ENCODE measurements at places on chromosomes 16 and 17.
A peak's percentile ranks its signal among the peaks of the same experiment; 100 is the strongest.

- no peak for DNase-seq
Observed at GRCh38 chr16:23504453-23505179, 5.7 kb downstream of the GGA2 start.

DNA sequence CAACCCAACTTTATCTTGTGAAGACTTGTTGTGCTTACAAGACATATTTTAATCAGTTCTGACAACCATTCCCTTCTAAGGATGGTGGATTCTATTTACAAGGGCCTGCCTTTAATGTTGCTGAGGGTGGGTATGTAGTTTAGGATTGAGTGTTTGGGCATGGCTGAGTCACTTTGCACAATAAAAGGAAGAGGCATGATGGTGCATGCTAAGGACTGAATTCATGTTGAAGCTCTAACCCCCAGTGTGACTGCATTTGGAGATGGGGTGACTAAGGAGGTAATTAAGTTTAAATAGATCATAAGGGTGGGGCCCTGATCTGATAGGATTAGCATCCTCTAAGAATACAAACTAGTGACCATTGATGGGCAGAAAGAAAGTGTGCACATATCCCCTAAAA lies 196.1 kb upstream of the HS3ST3A1 start:
- no peak for DNase-seq

DNA sequence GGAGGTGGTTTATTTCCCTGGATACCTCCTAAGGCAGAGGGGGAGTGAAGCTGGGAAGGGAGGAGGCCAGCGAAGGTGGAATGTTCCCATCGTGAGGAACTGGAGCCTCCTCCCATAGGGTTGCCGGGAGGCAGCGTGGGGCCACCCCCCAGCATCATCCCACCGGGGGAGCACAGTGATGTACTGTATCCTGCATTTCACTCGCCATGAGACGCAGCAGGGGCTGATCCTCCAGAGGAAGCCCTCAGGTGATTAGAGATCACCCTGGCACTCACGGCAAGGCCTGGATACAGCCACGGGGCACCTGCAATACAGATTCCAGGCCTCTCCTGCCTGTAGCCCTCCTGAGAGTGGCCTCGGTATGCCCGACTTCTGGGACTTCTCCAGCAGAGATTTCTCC lies 25.5 kb upstream of the BEAN1 start:
- no peak for DNase-seq

- no peak for DNase-seq
Observed at GRCh38 chr17:59377410-59377809, 46.0 kb downstream of the YPEL2 start.

DNA sequence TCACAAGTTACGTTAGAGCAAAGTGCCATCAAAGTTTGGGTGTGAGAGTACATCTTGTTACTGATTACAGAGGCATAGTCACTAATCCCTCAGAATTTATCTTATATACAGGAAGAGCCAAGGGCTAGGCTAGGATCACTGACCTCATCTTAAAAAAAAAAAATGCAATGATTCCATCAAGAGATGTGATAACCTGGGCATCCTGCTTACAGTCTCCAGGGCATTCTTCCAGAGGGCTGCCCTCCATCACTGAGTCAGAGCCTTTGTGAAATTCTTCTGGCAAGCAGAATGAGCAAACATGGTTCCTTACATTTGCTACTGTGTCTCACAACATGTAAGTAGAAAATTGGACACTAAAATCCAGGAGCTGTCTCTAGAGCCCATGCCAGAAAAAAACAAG lies 410.6 kb downstream of the ZFHX3 start:
- DNase-seq: no peak

DNA sequence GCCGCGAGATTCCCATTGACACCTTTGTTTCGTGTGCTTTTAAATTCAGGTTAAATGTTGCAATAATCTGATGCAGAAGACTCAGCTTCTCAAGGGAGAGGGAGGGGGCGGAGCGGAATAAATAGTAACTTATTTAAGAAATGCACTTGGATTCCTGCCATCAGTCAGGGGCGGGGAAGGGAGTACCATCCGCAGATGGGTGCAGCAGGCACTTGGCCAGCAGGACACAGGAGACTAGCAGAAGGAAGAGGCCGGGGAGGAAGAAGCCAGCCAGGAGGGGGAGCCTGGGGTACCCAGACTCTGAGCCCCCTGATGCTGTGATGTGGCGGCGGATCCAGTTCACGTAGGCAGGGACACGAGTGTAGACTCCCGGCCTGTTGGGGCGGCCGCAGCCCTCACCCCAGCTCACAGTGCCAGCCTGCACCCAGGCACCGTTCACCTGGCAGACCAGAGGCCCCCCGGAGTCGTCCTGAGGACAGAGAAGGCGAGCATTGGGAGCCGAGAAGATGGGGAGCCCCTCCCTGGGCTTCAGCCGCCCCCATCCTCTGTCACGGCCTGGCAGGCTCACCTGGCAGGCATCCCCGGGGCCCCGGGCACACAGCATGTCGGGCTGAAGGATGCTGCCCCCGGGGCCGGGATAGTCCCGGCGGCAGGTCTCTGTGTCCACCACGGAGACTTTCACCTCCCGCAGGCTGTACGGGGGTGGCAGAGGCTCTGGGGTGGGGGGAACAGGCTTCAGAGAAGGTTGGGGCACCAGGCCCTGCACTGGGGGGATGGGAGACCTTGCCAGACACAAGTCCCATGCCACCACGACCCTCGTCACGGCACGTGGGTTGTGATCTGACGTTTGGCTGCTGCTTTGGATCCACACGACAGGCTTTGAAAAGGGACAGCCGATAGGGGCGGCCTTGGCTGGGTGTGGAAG lies 3.2 kb downstream of the TPSG1 start:
- DNase-seq: no peak

- peak; percentile 90 for DNase-seq
Observed at GRCh38 chr17:2711608-2712299, at the start of gene CLUH. Gene CLUH, minus strand, starts transcription at chr17:2711764. Its CDS starts 103 bp downstream, at chr17:2711661.

DNA sequence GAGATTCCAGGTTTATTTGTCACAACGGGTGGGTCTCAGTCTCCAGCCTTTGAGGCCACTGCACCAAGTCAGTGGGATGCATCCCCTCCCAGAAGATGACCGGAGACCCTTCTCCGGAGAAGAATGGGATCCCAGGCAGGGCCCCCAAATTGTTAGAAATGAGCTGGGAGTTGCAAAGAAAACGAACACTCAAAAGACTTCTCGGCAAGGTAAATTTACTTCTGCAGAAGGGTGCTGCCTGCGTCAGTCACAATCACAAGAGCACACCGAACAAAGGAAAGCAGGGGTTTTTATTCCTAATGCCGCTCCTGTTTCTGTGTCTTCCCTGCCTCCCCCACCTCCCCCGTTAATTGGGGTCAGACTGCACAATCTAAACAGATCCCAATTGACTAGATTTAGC lies 61.4 kb downstream of the ATF7IP2 start:
- no peak for DNase-seq

- peak; percentile 68 for DNase-seq
Observed at GRCh38 chr17:28057731-28058246, 15.3 kb downstream of the NLK start.

GRCh38 chr17:4497101-4497824 lies 1.4 kb upstream of the SPNS2 start:
- DNase-seq: no peak

DNA sequence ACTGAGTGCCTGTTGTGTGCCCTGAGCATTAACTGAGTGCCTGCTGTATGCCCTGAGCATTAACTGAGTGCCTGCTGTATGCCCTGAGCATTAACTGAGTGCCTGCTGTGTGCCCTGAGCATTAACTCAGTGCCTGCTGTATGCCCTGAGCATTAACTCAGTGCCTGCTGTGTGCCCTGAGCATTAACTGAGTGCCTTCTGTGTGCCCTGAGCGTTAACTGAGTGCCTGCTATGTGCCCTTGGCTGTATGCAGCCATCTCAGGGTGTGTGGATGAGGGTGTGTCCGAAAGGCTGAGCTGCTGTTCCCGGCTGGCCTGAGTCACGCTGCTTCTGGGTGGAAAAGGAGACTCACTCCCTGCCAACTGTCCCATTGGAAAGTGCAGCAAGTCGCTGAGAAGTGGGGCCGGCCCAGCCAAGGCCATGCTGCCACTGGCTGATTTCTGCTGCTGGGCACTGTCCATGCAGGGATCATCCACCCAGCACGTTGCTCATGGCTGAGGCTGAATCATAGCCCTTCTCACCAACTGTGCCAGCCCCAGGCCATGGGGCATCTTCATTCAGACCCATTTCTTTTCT lies 113.8 kb downstream of the OR1D5 start:
- no peak for DNase-seq

GRCh38 chr16:67148656-67149275 lies 2.0 kb downstream of the B3GNT9 start:
- no peak for DNase-seq
